CD4-positive, alpha-beta T cell treated with Interleukin-6 at 100 ng/mL for 8 hours (primary cell): ENCODE measurements at places on chromosomes 11 and 22.

DNA sequence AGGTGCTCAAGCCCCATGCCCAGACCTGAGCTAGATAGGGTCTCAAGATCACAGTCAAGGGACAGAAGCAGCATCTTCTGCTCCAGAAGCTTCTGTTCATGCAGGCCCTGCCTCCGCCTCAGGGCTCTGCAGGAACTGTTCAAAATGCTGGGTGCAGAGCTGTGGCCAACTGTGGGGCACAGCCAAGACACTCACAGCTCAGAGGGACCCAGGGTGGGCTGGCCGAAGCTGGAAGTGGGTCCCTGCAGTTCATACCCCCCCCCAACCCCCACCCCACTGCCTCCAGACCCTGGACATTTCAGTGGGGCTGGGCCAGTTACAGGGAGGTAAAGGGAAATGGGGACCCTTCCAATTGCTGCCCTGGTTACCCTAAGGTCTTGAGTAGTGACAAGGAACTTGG, 129.0 kb downstream of the CRYBB2 start:
- no peak for DNase-seq

GRCh38 chr11:29217901-29218300, 798.9 kb downstream of the KCNA4 start:
- no peak for DNase-seq

- DNase-seq: no peak
Measured at GRCh38 chr11:33445761-33446161, 188.6 kb downstream of the HIPK3 start.

DNA sequence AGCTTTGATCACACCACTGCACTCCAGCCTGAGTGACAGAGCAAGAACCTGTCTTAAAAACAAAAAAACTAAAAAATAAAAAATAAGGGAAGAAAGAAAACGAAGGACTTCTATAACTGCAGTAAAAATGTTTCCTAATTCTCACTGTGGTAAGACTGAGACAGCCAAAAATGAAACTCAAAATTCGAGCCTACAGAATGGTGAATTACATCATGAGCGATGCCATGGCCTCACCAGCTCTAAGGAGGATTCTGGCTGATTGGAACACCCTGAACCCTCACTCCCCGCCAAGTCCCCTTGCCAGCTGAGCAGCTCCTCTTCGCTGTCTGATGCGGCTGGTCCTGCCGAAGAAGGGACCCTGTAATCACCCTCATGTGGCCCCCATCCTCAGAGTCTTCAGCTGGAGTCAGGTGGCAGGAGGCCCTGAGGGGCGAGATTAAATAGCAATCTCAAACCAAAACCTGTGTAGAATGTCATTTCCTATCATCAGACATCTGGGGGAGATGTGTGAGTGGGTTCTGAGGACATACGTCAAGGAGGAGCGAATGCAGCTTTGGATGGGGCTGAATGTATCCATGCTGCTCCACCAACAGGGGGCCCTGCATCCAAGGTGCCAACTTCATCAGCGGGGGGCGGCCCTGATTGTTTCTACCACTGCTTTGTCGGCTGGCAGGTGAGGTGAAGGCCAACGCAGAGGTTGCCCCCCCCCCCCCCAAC, 29.2 kb downstream of the PDGFB start:
- DNase-seq: peak; percentile 24

DNA sequence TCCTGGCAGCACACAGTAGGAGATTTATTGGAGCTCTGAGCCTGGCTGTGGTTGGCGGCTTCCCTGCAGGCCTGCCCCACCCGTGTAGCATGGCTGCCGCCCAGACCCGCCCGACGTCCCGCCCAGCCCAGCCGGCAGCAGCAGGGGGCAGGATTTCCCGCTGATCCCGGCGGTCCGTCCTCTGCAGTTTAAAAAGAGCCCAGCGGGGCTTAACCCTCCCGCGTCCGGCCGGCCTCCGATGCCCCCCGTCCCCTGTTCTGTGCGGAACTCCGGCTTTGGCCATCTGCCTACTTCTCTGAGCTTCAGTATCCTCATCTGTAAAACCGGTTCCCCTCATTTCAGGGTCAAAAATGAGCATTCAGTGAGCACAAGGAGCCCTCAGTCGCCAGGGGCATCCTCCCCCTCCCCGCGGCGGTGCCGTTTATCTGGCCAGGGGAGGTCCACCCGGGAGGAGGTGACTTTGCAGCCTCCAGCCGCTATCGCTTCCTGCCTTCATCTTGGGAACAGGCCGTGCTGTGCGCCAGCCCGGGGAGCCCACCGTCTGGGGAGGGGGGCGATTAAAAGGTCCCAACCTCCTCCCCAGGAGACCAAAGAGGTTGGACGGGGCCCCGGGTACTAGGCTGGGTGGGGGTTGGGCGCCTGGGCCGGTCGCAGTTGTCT, at the start of gene GAS2L1:
GAS2L1 (plus strand) TSS at position 476 of the 660 bp plus-strand sequence. CDS start 1,456 bp downstream, outside the sequence.
- DNase-seq: peak; percentile 22

DNA sequence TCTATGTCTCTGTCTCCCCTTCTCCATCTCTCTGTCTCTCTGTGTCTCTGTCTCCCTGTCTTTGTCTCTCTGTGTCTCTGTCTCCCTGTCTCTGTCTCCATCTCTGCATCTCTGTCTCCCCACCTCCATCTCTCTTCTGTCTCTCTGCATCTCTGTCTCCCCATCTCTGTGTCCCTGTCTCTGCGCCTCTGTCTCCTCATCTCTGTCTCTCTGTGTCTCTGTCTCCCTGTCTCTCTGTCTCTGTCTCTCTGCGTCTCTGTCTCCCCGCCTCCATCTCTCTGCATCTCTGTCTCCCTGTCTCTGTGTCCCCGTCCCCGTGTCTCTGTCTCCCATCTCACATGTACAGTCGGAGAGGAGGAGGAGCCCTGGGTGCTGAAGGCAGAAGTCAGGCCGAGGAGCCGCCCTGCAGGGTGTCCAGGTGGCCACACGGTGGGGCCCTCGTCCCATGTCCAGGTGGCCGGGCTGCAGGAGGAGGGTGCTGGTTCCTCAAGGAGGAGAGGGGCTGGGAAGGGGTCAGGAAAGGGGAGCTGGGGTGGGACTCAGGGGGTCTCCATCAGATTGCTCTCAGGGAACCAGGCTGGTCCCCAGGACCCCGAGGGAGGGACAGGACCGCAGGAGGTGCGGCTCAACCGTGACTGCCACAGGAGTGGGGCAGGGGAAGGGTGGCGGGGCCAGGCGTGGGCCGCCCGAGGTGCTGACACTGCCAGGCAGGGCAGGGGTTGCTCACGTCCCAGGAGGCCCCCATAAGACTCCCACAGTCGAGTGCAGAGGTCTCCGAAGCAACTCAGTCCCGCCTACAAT, 25.6 kb upstream of the TH start:
- peak; percentile 66 for DNase-seq

GRCh38 chr11:7575841-7576725, 62.3 kb downstream of the PPFIBP2 start:
- DNase-seq: peak; percentile 21

GRCh38 chr11:71917646-71918140, 10.7 kb downstream of the XNDC1N start:
- no peak for DNase-seq

- no peak for DNase-seq
Measured at GRCh38 chr11:117606211-117606610, 190.8 kb downstream of the DSCAML1 start.

DNA sequence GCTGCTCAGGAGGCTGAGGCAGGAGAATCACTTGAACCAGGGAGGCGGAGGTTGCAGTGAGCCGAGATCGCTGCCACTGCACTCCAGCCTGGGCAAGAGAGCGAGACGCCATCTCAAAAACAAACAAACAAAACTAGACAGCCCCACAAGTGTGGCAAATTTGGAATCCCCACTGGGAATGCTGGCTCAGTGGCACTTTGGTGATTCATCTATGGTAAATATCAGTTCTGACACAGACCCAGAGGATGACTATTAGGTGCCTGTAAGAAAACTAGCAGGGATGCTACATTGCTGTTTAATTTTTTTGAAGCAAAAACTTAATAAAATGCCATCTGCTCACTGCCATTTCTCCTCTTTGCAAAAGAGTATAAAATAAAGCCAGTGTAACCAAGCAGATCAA, 107.9 kb downstream of the NAT10 start:
- no peak for DNase-seq

- no peak for DNase-seq
Measured at GRCh38 chr22:21816472-21816786, 51.0 kb downstream of the MAPK1 start.

DNA sequence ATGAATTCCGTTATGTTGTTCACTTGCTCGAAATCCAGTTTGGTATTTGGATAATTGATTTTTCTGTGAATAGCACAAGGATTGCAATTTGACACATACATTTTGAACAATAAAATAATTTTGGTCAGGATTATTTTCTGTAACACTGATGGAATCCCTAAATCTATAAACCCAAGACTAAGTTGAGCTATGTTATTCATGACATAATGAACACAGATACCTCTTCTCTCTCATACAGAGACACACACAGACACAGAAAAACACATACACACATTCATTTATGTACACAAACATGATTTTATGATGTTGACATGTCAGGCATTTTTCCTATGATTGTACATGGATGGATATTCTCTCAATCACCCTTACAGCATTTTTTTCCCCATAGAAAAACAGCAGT, at the start of gene OR4C5:
OR4C5 (minus strand) TSS at position 101 of the 400 bp plus-strand sequence; CDS start at position 101, 0 bp downstream.
- no peak for DNase-seq

GRCh38 chr11:93904716-93905115, 54.3 kb upstream of the VSTM5 start:
- DNase-seq: no peak

DNA sequence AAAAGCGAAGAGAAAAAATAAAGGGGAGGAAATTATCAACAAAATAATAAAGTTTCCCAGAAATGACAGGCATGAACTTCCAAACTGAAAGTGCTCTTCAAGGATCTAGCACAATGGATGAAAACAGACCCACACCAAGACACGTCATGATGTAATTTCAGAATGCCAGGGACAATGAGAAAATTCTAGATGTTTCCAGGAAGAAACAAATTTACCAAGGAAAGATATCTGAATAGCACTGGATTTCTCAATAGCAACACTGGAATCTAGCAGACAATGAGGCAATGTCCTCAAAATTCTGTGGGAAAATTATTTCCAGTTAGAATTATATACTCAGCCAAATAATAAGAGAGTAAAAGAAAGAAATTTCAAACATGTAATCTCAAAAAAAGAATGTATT, 46.0 kb downstream of the DENND5A start:
- no peak for DNase-seq

DNA sequence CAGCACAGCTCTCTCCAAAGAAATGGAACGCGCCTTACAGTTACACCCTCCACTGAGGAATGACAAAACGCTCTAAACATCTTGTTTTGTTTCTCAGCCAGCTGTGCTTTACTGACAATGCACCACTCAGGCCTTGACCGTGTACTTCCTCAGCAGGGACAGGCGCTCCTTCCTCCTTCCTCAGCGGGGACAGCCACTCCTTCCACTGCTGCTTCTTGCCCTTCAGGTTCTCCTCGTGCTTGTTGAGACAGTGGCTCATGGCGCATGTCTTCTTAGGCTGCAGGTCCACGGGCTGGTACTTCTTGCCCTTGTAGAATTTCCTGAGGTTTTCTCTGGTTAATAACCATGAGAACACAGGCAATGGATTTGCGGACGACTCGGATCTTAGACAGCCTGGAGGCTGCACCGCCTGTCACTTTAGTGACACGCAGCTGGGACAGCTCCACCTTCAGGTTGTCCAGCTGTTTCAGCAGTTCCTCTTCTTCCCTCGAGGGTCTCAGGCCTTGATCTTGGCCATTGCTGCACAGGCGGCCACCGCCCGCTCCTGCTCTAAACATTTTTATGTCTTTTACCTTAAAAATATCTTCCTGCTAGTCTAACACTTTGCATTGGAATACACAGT, 613.8 kb downstream of the BRD1 start:
- no peak for DNase-seq

DNA sequence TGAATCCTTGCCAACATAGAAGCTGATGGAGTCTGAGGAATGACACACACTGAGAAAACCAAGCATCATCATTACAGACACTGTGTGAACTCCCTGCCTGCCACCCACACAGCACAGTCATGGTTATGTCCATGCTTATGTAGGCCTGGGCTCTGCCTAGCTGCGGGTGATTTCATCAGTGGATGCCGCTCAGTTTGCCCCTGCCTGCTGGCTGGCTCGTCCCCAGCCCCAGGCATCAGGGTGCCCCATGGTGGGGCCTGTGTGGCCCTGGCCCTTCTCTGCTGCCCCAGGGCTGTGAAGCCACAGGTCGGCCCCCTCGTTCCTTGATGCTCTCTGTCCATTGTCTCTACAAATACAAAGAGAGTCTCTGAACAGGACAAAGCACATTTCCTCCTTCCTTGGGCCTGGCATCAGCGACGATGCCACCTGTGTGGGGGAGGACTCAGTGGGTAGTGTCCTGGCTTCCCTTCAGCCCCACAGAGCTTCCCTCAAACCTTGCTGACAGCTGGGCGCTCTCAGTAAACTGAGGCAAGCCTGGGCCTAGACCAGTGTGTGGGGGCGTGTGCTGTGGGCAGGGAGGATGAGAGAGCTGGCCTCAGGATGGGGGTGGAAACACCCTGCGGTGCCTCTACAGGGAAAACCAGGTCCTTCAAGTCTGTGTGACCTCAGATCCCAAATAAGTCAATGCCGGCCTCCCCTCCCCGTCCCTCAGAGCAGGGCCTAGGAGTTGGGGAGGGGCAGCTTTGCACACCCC, 20.0 kb upstream of the TUB start:
- DNase-seq: no peak

- no peak for DNase-seq
Measured at GRCh38 chr11:63179432-63180041, 35.5 kb upstream of the SLC22A24 start.

DNA sequence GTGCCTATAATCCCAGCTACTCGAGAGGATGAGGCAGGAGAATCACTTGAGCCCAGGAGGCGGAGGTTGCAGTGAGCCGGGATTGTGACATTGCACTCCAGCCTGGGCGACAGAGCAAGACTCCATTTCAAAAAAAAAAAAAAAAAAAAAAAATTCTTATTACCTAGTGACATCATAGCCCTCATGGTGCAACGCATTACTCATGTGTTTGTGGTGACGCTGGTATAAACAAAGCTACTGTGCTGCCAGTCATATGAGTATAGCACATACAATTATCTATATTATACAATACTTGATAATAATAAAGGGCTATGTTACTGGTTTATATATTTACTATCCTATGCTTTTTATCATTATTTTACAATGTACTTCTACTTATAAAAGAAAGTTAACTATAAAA, 41.2 kb downstream of the OR2AT4 start:
- DNase-seq: no peak

DNA sequence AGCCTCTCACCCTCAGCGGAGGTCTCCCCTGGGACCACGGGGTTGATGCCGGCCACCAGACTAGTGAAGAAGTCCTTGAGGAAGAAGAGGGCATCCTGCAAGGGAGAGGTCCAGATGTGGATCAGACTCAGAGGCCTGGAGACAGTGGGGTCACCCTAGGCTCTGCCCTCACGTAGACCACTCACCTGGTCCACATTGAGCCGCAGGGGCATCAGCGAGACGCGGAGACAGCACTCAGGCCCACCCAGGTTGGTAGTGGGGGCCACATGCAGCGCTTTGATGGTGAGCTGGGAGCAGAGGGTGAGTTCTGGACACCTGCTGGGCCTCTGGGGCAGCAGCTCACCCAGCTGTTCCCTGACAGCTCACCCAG, 18.9 kb downstream of the ATG2A start:
- no peak for DNase-seq
